Activated naive CD8-positive, alpha-beta T cell treated with anti-CD3 and anti-CD28 coated beads, Interleukin-2, amount 50 U/mL, for 24 hours (primary cell): ENCODE measurements at places on chromosomes 7 and 10.

DNA sequence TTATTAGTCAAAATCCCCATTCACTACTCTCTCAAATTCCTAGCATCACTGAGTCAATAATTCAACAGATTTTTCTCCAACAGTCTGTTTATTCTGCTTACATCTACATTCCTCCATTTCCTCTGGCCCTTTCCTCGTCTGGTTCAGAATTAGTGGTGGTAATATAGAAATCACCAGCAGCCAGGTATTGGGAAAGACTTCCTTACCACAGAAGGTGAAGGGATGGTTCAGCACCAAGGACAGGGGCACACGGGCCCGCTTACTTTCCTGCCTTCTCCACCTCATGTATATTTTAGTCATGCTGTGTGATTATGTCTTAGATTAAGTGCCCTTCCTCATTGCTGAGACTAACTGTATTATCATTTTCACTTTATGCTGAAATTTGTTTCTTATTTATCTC, 70.4 kb upstream of the APBB1IP start:
- DNase-seq = peak; percentile 52
- H3K4me3 ChIP-seq = no peak overlapping the region
- no peaks in the 10 kb centered on the region for H3K36me3 ChIP-seq
- H3K27me3 ChIP-seq = peaks cover 2% of the 10 kb centered on the region

GRCh38 chr10:14757394-14757793, 17.3 kb downstream of the FAM107B start:
- DNase-seq = no peak
- no peak overlapping the region for H3K4me3 ChIP-seq
- H3K27ac ChIP-seq = no peak overlapping the region

GRCh38 chr7:70132852-70133690, 534.8 kb downstream of the AUTS2 start:
- H3K4me1 ChIP-seq = no peaks in the 10 kb centered on the region
- no peak overlapping the region for H3K4me3 ChIP-seq
- H3K27me3 ChIP-seq = no peaks in the 10 kb centered on the region
- no peak overlapping the region for H3K27ac ChIP-seq
- H3K36me3 ChIP-seq = no peaks in the 10 kb centered on the region
- no peak for DNase-seq

DNA sequence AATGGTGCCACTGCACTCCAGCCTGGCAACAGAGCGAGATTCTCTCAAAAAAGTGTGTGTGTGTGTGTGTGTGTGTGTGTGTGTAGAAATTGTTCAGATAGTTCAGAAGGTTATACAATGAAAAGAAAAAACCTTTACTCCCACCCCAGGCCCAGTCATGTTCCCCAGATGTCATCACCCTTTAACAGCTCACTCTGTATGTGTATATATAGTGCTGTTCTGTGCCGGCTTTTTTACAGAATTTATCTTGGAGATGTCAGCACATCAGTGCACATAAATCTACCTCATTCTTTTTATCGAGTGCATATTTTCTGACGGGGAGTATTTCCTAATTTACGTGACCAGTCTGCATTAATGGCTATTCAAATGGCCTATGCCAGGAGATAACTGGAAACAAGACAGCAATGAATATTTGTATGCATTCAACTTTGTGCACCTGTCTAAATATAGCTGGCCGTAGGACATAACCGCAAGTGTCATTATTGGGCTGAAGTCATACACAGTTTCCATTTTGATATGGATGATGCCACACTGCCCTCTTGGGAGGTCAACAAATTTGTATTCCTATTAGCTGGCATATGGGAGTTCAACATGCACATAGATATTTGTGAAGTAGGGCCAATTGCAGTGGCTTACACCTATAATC, 11.7 kb downstream of the NIPSNAP2 start:
- H3K27ac ChIP-seq = no peak overlapping the region
- peaks cover 7% of the 10 kb centered on the region for H3K36me3 ChIP-seq
- no peaks in the 10 kb centered on the region for H3K27me3 ChIP-seq
- no peak overlapping the region for H3K4me3 ChIP-seq
- DNase-seq = no peak

DNA sequence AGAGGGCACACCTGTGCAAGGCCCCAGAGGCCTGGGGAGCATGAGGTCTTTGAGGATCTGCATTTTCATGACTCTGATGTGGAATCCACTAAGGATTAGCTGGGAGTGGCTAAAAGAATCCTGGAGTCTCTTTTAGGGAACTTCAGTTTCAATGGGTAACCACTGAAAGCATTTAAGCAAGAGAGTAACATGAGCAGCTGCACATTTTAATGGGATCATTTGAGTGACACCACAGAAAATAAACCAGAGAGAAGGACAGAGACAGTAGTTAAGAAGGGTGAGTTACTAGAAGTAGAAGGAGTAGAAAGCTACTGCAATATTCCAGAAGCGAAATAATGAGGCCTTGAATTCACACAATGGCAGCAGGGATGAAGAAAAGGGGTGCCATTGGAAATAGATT, 5.2 kb downstream of the GOT1 start:
- no peak overlapping the region for H3K27ac ChIP-seq
- peaks cover 19% of the 10 kb centered on the region for H3K4me1 ChIP-seq
- no peaks in the 10 kb centered on the region for H3K27me3 ChIP-seq
- peaks cover 5% of the 10 kb centered on the region for H3K36me3 ChIP-seq
- H3K4me3 ChIP-seq = no peak overlapping the region
- no peak for DNase-seq

GRCh38 chr7:17466216-17466615, 167.8 kb downstream of the AHR start:
- H3K27me3 ChIP-seq = peaks cover 2% of the 10 kb centered on the region
- DNase-seq = no peak
- H3K27ac ChIP-seq = no peak overlapping the region
- H3K4me3 ChIP-seq = no peak overlapping the region
- no peaks in the 10 kb centered on the region for H3K36me3 ChIP-seq

- peaks cover 9% of the 10 kb centered on the region for H3K36me3 ChIP-seq
- H3K27me3 ChIP-seq = no peaks in the 10 kb centered on the region
- H3K4me1 ChIP-seq = no peaks in the 10 kb centered on the region
- H3K27ac ChIP-seq = no peak overlapping the region
These were observed 118.1 kb downstream of the SLC25A13 start for GRCh38 chr7:96203786-96204185.

DNA sequence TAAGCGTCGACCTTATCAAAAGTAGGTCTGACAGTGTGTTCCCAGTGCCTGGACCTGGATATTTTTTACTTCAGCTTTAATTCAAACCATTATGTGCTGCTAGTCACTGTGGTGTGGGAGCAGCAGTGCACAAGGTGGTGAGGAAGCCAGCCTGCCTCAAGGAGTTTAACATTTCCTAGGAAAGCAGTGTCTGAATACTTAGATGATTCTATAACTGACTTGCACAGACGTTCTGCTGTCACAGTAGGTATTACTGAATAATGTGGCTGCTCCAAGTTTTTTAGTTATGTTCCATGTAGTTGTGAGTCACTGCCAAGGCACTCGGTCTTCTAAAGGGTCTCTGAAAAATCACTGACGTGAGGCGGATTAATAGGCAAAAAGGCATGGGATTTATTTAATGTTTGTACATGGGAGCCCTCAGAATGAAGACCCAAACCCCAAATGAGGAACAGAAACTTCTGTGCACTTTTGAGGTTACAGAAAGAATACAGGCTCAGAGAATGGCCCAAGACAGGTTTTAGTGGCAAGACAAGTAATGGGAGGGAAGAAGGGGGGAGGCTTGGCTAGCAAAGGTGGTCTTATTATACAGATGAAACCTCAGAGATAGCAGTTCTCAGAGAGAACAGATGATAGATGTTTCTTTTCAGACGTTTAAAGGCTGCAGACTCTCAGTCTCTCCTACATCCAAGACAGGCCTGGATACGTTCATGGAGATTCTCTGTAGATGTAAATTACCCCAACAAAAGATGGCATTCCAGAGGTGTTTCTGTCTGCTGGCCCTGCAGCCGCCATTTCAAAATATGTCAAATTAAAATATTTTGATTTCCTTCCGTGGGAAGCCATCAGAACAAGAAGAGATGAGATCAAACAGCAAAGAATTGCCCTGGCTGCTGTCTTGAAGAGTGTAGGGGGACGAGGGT, 209.3 kb downstream of the SDK1 start:
- no peaks in the 10 kb centered on the region for H3K4me1 ChIP-seq
- no peaks in the 10 kb centered on the region for H3K36me3 ChIP-seq
- no peaks in the 10 kb centered on the region for H3K27me3 ChIP-seq
- no peak for DNase-seq
- H3K27ac ChIP-seq = no peak overlapping the region
- no peak overlapping the region for H3K4me3 ChIP-seq

DNA sequence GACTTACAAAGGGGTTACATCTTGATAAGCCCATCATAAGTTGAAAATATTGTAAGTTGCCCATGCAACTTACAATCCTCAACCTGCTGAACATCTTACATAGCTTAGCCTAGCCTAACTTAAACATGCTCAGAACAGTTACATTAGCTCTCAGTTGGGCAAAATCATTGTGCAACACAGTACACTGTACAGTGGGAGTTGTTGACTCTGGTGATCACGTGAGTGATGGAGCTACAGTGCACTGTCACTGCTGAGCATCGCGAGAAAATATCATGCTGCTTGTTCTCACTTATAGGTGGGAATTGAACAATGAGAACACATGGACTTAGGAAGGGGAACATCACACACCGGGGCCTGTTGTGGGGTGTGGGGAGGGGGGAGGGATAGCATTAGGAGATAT, 214.9 kb upstream of the ZMIZ1 start:
- no peak for DNase-seq
- H3K4me3 ChIP-seq = no peak overlapping the region
- no peaks in the 10 kb centered on the region for H3K36me3 ChIP-seq
- no peak overlapping the region for H3K27ac ChIP-seq
- H3K27me3 ChIP-seq = no peaks in the 10 kb centered on the region
- H3K4me1 ChIP-seq = no peaks in the 10 kb centered on the region

- peak overlapping the region; percentile 50 for H3K27ac ChIP-seq
- no peaks in the 10 kb centered on the region for H3K27me3 ChIP-seq
- H3K4me1 ChIP-seq = peaks cover 30% of the 10 kb centered on the region
- no peak for DNase-seq
- peaks cover 85% of the 10 kb centered on the region for H3K36me3 ChIP-seq
These were observed 14.8 kb downstream of the ZNF33A start for GRCh38 chr10:38025283-38025682.

DNA sequence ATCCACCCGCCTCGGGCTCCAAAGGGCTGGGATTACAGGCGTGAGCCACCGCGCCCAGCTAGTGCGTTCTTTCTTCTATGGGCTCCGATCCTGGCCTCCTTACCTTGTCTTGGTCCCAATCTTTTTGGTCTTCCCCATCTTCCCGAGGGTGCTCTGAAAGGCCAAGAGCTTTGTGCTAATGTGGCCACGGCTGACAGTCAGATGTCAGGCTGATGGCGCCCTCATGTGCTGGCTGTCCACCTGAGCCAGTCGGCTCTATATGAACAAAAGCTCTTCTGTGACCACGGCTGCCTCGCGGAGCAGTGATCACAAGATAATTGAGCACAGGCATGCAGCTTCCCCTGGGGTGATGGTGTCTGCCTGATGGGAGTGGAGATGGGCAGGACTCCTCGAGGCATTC, 11.0 kb upstream of the AHCYL2 start:
- H3K27me3 ChIP-seq = peaks cover 3% of the 10 kb centered on the region
- H3K4me1 ChIP-seq = no peaks in the 10 kb centered on the region
- H3K36me3 ChIP-seq = no peaks in the 10 kb centered on the region
- no peak overlapping the region for H3K27ac ChIP-seq
- DNase-seq = no peak

DNA sequence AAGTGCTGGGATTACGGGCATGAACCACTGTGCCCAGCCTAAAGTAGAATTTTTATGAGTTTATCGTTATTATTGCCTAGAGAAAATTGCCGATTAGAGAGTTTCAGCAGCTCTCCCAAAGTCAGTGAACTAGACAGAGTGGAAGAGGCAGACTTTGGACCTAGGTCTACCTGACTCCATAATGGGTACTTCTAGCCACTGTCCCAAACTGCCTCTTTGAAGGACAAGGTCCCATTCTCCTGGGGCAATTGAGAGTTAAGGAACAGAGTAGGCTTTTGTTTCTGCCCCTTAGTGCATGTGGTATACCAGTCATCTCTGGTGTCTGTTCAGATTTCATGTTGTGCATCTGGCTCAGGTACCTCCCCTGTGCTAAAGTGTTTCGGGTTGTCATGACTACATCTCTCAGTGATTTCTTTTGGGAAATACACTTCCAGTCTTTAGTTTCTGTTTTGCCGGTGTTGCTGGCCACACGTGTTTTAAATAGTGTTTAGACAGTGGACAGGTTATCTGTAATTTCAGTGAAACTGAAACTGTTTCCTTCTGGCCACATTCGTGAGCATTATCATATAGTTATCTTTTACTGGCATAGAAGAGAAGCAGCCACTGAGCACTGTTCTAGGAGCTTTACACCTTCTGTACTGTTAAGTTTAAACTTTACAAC, 4.7 kb downstream of the TMEM236 start:
- no peak overlapping the region for H3K27ac ChIP-seq
- H3K27me3 ChIP-seq = no peaks in the 10 kb centered on the region
- peaks cover 7% of the 10 kb centered on the region for H3K4me1 ChIP-seq

DNA sequence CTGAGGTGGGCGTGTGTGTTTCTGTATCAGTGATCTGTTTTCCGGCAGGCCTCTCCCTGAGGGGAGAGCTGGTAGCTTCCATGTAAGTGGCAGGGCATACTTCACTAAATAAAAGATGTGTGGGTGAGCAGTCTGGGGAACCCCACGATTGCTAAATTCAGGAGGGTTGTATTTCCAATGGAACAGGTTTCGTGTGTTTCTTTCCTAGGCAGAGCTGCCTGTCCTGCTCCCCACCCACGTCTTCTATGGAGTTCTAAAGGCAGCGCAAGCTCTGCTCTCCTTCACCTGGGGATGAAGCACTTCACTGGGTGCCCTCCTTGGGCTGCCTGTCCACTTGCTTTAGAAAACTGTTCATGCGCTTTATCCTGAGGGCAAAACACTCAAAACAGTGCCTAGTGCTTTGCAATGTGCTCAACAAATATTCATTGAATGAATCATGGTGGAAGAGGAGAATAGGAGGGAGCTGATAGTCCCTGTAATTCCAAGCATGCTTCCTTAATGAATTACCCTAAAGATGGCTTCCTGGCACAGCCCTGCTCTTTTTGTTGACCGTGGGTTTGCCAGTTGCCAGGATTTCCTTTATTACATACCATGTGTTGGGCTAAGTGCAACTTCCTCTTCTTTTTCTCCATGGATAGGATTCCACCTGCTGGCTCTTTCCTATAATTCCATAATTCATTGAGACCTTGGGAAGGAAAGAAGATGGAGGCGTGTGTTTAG, 50.6 kb upstream of the SRPK2 start:
- no peaks in the 10 kb centered on the region for H3K36me3 ChIP-seq
- no peak overlapping the region for H3K4me3 ChIP-seq
- H3K27me3 ChIP-seq = no peaks in the 10 kb centered on the region
- peaks cover 9% of the 10 kb centered on the region for H3K4me1 ChIP-seq
- DNase-seq = no peak
